ENCODE measurements at places on chromosomes 2 and 18.
A peak's percentile ranks its signal among the peaks of the same experiment; 100 is the strongest.

GRCh38 chr2:186044761-186045160 is 306.2 kb downstream of the FSIP2 start:
- no peak for DNase-seq

DNA sequence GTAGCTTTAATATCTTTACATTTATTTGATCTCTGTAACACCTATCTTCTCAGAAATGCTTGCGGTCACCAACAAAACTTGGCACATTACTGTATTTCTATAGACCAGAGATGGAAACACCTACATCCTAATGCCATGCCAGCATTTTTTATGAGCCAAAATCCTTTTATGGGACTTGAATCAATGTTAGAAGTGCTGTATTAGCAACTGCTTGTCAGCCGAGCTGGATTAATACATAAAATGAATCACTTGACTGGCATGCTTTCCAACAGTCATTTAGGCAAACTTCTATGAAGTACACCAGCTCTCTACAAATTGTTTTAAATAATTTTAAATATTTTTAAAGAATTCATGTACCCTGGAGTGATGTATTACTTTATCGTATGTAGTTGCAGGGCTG is 272.9 kb upstream of the NRP2 start:
- no peak for DNase-seq

DNA sequence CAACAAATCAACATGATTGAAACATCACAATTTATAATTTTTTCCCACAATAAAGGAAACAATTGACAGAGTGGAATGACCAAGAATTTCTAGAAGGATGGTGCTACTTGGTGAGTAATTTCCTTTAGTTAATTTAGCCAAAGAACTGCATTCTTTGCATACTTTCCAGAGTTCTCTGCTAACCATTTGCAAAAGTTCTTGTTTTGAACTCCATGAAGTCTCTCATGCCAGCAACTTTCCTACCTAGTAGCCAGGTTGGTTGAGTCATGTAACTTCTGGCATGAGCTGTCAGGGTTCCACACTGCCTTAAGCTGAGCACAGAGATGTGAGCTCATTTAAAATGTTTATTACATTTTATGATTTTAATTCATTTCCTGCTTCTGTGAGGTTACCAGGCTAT is 539.6 kb downstream of the PID1 start:
- DNase-seq: no peak

- DNase-seq: no peak
These were observed 126.9 kb upstream of the LINC00305 start for GRCh38 chr18:64275593-64276300.

- DNase-seq: no peak
These were observed 214.8 kb downstream of the TXNL1 start for GRCh38 chr18:56423626-56424025.

- no peak for DNase-seq
These were observed 729.6 kb upstream of the ZNF804A start for GRCh38 chr2:183868707-183869106.

DNA sequence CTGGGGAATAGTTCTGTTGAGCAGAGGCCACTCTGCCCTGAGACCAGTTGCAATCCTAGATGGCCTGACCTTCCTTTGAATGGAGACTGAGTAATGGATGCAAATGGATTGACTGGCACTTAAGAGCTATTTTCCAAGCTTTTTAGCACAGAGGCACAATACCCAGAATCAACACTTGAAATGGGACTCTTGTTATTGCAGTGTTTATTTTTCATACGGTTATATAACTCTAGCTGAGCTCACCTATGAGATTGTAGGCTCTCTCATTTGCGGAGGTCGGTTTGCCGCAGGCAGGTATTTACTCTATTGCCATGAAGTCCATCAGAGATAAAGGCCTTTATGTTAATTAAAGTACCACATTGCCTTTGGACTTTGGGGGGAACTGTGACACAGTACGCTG is 422.3 kb upstream of the CELF4 start:
- DNase-seq: no peak

- DNase-seq: no peak
These were observed 6.2 kb downstream of the ZBTB7C start for GRCh38 chr18:48402953-48403352.

- DNase-seq: no peak
These were observed 24.9 kb upstream of the CD8A start for GRCh38 chr2:86815611-86816010.

DNA sequence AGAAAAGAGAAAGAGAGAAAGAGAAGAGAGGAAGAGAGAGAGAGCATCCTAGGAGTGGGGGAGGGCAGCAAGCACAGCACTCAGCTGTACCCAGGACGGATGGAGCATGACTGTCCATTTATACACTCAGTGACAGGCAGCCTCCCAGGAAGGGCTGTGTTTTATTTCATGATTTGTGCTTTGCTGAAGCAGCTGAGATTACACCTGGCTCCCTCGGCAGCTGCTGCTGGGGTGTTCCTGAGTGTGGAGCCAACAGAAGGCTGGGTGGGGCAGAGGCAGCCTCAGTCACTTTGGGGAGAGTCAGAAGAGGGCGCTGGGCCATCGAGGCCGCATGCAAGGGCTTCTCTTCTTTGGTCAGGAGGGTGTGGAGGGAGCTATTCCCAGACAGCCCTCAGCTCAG is 47.8 kb upstream of the TEX51 start:
- no peak for DNase-seq

DNA sequence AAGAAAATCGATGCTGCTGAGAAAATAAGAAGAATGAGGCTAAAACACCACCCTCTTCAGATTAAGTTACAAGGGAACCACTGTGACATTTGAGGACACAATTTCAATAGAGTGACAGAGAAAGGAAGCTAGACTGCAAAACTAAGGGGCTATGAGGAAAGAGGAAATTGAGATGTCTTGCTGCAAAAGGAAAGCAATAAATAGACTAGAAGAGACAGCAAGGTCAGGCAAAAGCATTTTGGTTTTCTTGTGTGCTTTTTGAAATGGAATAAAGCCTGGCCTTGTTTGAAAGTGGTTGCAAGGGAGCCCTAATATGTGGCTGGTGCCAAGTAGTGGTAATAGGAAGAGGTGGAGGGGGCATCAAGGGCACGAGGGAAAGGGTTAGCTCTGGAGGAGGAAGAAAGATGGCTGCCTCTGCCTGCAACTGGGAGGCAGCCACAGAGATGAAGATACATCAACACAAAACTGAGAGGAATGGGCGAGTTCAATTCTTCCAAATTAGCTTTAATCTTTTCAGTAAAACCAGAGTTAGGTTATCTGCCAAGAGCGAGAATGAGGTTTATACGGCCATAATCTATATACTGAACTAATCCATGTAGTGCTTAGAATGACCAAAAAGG is 1.2 kb upstream of the MRO start:
- peak; percentile 22 for DNase-seq

DNA sequence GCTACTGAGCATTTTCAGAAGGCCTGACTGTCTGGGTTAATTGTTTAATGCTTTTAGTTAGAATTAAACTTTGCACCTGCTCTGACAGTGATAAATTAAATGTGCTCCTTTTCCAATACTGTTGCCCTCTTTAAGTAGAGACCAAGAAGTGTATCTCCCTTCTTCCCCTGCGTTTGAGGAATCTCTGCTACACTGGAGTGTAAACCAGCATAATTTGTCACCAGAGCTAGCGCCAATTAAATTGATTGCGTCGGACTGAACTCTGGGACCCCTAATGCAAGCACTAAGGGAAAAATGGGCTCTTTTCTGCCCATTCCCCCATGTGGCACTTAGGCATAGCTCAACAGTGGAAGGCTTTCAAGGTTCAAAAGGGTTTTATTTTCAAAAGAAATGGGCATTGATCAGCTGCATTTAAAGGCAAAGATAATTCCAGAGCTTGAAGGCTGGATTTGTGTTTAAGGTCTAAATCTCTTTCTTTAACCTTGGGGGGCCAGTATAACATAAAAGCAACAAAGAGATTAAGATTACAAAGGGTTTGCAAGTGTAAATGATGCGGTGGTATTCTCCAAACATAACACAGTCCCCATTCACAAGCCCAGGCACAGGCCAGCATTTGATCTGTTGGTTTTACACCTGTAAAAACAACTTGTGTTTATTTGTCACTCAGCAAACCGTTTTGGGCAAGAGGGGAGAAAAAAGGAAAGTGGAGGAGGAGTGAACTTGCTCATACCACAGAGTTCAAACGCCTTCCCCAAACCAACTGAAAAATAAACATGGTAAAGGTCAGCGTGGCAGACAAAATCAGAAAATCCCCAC is 427.6 kb downstream of the BCL11A start:
- no peak for DNase-seq

GRCh38 chr2:239308661-239309397 is 92.0 kb downstream of the HDAC4 start:
- DNase-seq: no peak

GRCh38 chr2:39839261-39839848 is 60.3 kb upstream of the THUMPD2 start:
- DNase-seq: no peak

- peak; percentile 81 for DNase-seq
These were observed 55.9 kb upstream of the GORASP2 start for GRCh38 chr2:170873035-170873692.

- no peak for DNase-seq
These were observed 800 bp downstream of the TTC21B start for GRCh38 chr2:165952741-165953211.

DNA sequence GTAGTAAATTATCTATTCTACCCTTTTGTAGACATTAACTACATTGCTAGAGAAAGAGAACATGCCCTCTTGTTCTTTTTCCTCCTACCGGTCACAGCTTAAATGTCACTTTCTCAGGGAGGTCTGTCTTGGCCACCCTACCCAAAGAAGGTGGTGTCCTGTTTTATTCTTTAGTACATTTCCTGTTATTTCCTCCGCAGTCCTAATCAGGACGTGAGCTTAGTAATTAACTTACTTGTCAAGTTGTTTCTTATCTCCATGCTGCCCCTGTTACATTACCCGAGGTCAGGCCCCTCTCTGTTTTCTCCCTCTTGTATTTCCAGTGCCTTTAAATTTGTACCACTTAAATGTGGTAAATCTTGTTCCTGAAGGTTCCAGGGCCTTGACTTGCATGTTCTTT is 73.7 kb upstream of the RMDN2 start:
- no peak for DNase-seq

All from CD4-positive, alpha-beta T cell (primary cell).